ENCODE measurements at places on chromosomes 5 and 9.

- DNase-seq = no peak
Observed at GRCh38 chr9:126165755-126166154, 160.9 kb upstream of the MVB12B start.

DNA sequence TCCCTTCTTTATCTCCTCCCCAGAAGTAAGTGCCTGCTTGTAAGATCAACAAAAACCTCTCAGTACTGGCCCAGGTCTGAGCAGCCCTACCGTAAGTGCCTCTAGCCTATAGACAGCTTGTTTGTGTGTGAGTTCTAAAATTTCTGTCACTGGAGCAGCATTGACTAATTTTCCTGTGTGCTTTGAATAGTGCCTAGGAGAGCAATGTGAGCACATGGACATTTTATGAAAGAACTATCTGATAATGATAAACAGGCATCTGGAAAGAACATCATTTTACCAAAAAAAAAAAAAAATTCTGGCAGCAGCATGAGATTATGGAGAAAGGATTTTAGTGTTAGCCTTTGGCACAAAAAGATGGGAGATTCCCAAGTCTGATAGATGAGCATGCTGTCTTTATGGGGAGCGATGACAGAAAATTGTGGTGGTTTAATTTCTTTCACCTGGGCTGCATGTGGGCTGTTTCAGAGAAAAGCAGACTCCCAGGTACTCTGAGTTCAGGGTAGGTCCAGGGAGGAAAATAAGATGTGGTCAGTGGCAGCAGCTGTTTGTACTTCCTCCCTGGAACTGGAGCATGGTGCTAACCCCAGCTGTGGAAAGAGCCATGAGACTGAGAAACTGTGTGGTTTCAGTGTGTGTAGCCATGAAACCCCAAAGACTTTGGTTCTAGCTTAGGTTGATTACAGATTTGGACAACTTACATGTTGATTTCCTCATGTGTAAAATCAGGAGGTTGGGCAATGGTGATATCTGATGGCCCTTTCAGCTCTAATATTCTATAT, 419.9 kb downstream of the NTRK2 start:
- DNase-seq = no peak

DNA sequence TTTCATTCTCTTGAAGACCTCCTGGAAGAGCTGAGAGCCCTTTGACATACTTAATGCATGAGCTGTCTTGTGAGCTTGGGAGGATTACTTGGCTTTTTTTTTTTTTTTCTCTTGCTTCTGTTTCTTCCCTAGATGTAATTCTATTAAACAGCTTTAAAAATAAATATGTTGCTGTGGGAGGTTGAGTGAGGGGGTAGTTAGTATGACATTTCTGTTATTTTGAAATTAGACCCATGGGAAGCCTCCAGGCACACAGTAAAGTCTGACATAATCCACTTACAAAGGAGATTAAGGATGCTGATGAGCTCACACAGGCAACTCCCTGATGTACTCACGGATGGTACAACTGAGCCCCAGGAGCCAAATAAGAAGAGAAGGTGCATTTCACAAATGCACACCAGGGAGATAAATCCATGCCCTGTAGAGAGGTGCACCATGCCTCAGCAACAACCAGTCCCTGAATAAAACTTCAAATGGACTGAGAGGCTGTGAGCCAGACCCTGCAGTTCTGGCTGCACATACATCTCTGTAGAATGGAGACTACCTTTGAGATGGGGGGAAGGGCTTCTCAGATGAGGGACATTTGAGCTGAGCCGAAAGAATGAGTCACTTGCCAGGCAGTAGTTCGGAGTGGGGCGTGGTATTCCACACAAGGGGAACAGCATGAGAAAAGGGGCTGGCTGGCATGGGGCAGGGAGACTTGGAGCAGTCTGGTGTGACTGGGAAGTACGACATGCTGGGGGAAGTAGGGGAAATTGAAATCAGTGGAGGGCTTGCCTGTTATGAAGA, 68.7 kb downstream of the ACTL7B start:
- peak; percentile 86 for DNase-seq

DNA sequence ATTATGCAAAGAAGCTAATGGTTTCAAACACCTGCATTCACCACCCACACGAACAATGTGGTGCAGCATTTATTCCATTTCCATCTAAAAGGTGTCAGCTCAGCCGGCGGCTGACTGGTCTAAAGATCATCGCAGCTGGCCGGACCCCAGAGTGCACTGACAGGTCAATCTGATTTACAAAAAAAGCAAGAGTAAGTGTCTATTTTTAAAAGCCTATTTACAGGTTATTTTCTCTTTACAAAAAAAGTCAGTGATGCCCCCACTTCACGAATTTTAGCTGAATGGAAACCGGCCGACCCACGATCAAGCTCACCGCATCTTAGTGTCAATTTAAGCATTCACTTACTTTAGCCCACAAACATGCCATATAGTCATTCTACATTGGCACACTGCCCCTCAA, 58.3 kb downstream of the SEMA4D start:
- DNase-seq = no peak

DNA sequence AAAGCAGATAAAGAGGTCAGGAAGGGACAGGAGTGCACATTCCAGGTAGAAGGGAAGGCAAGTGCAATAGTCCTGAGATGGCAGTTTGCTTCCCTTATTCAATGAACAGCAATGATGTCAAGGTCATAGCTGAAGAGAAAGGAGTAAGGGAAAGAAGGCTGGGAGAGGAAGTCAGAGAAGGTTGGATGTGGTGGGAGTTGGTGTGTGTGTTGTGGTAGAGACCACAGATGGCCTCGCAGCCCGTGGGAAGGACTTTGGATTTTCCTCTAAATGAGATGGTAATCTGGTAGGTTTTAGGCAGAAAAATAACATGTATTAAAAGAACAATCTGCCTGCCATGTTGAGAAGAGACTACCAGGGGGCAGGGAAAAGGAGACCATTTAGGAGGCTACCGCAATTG, 25.1 kb upstream of the LPAR1 start:
- DNase-seq = no peak

GRCh38 chr5:123626051-123626450, 114.1 kb downstream of the CSNK1G3 start:
- no peak for DNase-seq

- peak; percentile 72 for DNase-seq
Observed at GRCh38 chr9:127763918-127764384, 14.5 kb downstream of the SH2D3C start.

DNA sequence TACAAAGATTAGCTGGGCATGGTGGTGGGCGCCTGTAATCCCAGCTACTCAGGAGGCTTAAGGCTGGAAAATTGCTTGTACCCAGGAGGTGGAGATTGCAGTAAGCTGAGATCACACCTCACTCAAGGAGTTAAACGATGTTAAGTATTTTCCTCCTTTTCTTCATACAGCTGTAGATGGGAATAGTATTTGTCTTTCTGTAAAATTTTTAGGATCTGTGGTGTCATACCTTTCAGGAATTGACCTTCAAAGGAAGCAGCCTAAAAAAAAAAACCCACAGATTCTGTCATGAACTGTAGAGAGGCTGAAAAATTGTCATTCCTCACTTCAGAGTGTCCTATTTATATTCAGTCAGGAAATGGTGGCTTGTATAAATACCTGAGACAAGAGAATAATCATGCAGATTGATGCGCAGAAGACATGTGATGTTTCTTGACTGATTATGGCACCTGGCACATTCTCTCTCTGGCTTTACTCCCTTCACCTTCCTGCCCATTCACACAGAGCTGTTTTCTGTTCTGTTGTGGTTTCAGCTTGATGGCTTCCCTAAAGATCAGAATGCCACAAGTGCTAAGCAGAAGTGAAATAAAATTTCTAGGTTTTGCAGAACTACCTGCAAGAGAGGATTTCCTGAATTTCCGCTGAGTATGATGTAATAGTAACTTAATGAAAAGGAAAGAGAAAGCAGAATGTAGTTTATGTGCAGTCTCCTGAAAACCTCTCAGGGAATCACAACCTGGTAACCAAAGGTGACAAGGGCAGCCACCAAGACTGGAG, 3.8 kb downstream of the IFNA1 start:
- DNase-seq = peak; percentile 87

DNA sequence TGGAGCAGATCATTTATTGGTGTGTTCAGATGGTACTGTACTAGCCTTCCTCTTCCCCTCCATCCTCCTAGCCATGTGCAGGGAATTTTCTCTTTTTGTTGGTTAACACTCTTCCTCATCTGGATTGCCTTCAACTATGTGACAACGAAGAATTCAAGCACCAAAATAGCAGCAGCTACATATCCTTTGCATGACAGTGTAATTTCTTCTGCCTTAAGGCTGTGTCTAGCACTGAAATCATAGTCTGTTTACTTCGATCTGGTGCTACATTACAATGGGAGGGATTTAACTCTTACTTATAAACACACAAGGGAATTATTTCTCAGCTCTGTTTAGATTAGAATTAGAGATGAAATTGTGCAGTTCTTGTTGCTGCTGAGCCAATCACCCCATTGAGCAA, 260.4 kb downstream of the ARL15 start:
- no peak for DNase-seq

- no peak for DNase-seq
Observed at GRCh38 chr9:87140605-87141109, 193.4 kb upstream of the GAS1 start.

DNA sequence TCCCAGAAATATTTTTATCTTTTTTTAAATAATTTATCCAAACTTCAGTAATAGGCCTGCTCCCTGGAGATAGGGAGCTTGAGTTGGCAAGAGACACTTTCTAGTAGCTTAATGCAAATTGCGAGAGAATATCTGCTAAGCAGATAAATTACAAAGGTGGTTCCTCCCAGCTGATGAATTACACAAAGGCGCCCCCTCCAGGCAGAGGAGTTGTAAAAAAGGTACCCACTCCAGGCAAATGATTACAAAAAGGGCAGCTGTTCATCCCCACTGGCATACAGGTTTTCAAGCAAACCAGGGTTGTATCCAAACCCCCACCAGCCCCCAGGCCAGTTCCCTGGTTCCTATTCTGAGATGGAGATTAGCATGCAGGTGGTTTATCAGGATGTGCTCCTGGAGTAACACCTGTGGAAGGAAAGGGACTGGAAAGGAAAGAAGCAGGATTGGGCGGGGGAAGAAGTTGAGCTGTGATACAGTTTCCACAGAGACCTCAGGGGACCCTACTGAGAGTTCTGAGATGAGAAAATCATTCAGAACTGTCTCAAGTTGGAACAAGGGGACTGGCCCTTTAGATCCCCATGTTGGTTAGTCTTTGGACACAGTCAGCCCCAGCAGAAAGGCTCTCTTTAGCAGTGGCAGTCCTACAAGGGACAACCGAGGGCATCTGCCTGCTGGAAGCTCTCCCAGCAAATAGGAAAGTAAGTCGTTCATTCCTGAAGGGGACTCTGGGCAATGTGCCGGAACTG, 25.5 kb downstream of the ESM1 start:
- peak; percentile 7 for DNase-seq

DNA sequence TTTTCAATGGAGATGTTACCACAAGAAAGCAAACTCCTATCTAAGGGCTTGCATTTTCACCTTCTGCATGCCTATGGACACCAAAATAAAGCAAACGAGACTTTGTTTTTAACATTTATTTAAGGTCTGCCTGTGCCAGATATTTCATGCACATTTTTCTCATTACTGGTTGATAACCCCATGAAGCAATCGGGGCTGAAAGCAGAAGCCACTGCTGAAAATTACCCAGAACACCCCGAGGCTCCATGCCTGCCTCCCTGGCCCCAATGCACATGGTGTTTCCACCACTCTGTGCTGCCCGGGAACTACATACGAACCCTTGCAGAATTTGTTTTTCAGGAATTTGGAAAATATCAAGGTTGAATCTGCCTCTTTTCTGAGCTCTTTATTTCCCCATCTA, 240.1 kb downstream of the NR2F1-AS1 start:
- DNase-seq = no peak

DNA sequence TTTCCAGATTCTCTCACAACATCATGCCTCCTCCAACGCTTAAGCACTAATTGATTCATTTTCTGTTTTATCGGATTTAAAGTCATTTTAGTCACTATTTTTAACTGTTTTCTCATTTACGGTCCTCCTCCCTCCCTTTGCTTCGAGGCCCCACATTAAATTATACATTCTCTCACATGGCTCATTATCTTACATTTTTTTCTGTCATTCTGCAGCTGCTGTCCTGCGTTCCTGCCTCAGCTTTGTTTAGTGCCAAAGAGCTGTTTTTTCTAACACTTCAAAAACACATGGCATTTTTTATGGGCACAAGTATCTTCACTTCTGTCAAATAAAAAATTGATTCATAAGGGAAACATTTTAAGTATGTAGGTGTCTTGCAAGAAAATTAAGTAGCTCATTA, 130.1 kb upstream of the FST start:
- DNase-seq = no peak

- no peak for DNase-seq
Observed at GRCh38 chr9:137293482-137294090, 8.5 kb downstream of the NRARP start.

DNA sequence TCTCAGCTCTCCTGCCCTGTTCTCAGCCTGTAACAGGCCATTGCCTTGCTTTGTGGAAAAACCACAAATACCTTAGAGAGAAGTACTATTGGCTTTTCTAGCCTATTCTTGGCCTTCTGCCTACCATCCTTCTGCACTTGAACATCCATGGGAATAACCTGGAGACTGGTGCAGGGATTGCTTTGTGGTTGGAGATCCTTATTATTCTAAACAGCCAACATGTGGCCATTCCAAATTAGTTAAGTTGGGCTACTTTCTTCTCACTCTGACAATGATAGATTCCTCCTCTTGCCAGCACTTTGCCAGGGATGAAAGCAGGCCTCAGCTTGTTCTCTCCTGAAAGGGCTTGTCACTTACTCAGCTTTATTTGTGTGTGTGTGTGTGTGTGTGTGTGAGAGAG, 240.4 kb downstream of the GLIS3 start:
- DNase-seq = no peak

- DNase-seq = no peak
Observed at GRCh38 chr5:76682387-76682786, 33.5 kb upstream of the F2R start.

DNA sequence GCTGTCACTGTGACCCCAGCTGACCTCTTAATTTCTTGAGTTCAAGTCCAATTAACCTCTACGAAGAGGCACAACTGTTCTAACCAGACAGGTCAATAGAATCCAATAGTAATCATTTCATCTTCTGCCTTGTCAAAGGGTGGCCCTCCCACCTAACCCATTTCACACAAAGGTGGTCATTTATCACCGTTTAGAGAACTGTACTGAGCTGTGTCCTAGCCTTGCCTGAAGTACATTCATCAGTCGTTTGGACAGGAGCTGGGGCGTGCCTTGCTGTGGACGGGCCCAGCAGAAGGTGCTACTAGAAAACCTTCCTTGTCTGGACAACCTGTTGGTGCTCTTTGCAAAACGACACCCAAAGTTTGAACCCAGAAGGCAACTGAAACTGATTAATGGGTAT, 605.4 kb downstream of the ISL1 start:
- DNase-seq = no peak

DNA sequence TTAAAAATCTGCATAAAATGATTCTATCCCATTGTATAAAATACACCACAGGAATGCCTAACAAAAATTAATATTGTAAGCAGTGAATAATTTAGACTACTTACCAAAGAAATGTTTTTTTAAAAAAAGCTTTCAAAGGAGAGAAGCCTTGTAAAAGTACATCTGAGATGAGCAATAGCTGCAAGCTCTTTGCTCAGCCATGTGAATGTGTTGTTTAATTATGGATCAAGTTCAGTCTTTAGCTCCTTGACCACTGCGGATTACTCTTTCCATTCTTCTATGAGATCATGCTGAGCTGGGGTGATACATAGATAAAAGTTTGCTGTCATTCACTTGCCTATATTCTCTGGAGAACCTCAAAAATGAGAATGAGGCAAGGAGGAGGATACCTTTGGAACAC, 782.4 kb upstream of the ZNF608 start:
- DNase-seq = no peak
